SK-N-DZ (cell line): ENCODE measurements at places on chromosomes 12 and 14.

DNA sequence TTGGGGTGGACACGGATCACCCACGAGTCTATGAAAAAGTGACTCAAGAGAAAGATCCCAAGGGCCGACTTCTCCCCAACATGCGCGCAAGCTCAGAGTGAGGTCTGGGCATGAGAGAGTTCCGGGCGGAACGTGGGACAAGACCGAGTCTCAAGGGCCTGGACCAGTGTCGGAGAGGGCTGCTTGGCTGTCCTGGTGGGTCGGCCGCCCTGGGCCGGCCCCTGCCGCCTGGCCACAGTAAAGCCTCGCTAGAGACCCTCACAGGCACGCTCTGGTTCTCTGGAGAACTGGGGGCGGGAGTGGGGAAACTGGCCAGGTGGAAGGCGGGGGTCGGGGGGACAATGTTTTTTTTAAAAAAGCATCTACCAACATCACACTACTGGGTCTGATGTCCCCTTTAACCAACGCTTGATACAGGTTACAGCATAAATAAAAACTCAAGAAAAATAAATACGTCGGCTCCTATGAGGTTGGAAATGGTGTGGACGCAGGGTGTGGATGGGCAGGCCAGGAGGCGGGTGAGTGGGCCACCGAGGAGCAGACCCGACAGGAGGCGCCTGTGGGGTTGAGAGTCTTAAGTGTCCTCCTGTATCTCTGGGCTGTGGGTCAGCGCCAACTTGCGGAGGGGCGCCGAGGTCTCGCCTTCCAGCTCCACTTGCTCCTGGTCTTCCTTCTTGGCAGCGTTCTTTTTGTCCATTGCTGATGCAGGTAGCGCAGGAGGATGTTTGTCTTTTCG is 74.7 kb downstream of the KLHL28 start:
- no peak for DNase-seq

DNA sequence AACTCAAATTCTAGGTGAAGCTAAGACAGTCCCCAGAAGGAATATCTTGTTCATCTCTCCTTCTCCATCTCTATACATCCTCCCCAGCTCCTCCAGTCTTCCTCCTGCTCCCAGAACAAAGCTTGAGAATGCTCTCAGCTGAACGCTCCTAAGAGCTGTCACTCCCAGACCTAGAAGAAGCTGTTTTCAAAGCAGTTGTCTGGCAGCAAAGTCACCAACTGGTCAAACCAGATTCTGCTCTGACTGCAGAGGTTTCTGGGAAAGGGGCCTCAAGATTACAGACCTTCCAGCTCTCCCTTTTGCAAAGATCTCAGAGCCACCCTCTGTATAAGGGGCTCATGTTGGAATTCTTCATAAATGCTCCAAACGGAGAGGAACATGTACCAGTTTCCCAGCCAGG is 9.6 kb upstream of the HSPB8 start:
- DNase-seq = no peak

DNA sequence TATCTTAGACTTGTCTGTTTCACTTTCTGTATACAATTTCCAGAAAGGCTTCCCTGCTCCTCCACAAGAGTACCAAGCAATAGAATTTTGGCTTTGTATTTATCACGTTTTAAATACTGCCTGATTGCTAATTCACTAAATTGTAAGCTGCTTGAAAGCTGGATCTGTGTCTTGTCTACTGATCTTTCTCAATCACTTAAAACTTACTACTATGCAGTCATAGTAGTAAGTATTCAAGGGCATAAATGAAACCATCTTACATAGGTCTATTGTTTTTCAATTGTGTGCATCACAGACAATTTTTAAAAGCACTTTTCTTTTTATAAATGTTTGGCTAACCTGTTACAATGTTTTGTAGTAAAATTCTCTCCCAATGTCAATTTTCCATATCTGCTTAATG is 1.2 kb upstream of the GLIPR1L2 start:
- DNase-seq = peak; percentile 7

- DNase-seq = peak; percentile 14
Observed at GRCh38 chr12:49674318-49674981, 32.8 kb downstream of the FMNL3 start.

DNA sequence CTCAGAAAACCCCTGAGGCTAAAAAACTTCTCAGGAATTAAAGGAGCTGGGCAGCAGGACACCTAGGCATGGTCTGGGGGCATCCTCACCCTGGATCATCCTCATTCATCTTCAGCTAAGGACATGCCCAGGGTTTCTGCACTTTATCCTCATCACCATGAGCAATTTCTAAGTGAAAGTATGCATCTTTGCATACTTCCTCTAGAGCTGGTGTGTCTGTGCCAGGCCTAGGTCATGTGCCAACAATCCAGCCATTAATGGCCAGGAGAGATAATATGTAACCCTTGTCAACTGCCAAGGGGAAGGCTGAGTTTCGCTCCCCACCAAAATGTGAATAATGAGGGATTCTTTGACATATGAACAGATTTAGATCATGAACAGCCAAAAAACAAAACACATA is 160.5 kb downstream of the KITLG start:
- DNase-seq = no peak

- no peak for DNase-seq
Observed at GRCh38 chr12:76489737-76490136, 69.8 kb downstream of the OSBPL8 start.

- DNase-seq = no peak
Observed at GRCh38 chr14:104717137-104717536, 6.9 kb upstream of the ADSS1 start.

DNA sequence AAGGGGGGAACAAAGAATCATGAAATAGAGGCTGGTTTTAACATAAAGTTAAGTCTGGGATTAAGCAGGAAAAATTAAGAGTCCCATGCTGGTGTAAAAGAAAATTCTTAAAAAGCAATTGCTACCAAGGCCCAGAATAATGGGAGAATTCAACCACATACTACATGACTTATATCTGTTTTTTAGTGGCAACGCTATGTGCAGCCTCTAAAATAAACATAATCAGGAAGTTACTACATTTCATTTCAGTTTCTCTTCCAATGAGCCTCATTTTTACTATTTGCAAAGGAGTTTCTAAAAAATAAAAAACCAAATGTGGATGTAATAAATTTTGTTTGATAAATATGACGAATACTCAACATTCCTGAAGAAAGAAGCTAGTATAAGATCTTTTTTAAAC is 58.1 kb downstream of the CPNE8 start:
- no peak for DNase-seq

GRCh38 chr14:104552738-104553125 is 26.8 kb upstream of the C14orf180 start:
- no peak for DNase-seq
